SJCRH30 (cell line): ENCODE measurements at places on chromosomes 5 and 9. TPM values are rescaled to one million over a fixed set of nuclear protein-coding genes. Genes with fewer than 3 reads are reported as not detected.
A peak's percentile ranks its signal among the peaks of the same experiment; 100 is the strongest.

The TMC1 gene
- total RNA-seq: not detected in 2 replicates

The FCN1 gene
- total RNA-seq: not detected in 2 replicates

The CCL28 gene
- total RNA-seq: not detected in 2 replicates

The WHRN gene
- total RNA-seq: 2.5 and 3.1 TPM in 2 replicates

The RORB gene
- not detected in 2 replicates for total RNA-seq

The PIP5KL1 gene
- 0.20 and 0.51 TPM in 2 replicates for total RNA-seq

The CA9 gene
- total RNA-seq: 2.5 and 3.2 TPM in 2 replicates

The SEC24A gene
- 21.8 and 22.5 TPM in 2 replicates for total RNA-seq

GRCh38 chr5:166899343-166899742 lies 1392.1 kb upstream of the WWC1 start:
- H3K4me1 ChIP-seq: no peaks in the 10 kb centered on the region
- no peaks in the 10 kb centered on the region for H3K36me3 ChIP-seq
- no peaks in the 10 kb centered on the region; the same call in 1 of the 2 replicates for H3K27me3 ChIP-seq
- H3K27ac ChIP-seq: no peak overlapping the region

DNA sequence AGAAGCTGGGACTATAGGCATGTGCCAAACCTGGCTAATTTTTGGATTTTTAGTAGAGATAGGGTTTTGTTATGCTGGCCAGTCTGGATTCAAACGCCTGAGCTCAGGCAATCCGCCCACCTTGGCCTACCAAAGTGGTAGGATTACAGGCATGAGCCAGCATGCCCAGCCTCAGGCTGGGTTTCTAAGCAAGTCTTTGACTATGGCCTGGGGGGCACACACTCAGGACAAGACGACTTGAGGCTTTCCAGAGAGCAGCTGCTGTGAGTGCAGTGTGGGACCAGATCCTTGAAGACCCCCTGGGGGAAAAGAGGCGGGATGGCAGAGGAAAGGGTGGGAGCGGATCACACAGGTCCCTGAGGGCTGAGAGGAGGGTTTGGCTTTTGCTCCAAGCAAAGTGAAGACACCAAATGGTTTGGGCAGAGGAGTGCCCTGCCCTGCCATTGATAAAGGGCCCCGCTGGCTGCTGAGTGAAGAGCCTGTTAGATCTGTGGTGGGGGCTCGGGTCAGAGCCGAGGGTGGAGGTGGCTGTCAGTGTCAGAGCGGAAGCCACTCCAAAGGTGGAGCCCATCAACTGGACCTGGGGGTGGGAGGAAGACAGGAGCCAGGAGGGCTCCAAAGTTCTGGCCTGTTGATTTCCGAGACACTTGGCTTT lies 46.8 kb upstream of the FUBP3 start:
- no peak for DNase-seq
- H3K27me3 ChIP-seq: no peaks in the 10 kb centered on the region; the same call in 1 of the 2 replicates
- no peak overlapping the region for H3K4me3 ChIP-seq
- H3K27ac ChIP-seq: no peak overlapping the region
- no peaks in the 10 kb centered on the region for H3K36me3 ChIP-seq
- peaks cover 12% of the 10 kb centered on the region for H3K4me1 ChIP-seq

GRCh38 chr5:142925795-142926194 lies 155.6 kb downstream of the ARHGAP26 start:
- H3K27ac ChIP-seq: no peak overlapping the region
- no peaks in the 10 kb centered on the region for H3K36me3 ChIP-seq
- H3K4me1 ChIP-seq: no peaks in the 10 kb centered on the region
- DNase-seq: no peak
- H3K27me3 ChIP-seq: no peaks in the 10 kb centered on the region

DNA sequence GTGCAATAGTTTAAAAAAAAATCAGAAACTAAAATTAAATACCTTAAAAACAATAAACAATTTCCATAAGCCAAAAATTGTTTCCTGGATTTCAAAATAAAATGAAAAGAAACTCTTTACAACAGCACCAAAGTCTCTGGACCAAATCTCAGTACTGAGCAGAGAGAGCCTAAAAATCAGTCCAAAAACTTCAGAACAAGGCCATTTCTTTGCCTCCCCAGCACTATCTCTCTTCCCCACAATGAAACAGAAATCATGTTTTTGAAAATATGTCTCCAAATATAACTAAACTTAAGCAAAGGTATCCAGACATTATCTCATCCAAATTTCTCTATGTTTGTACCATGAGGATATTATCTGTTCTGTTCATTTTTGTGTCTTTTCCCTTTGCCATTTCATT lies 1.0 kb downstream of the FREM1 start:
- H3K36me3 ChIP-seq: no peaks in the 10 kb centered on the region
- H3K27me3 ChIP-seq: no peaks in the 10 kb centered on the region
- H3K27ac ChIP-seq: peak overlapping the region; percentile 2; the same call in 1 of the 2 replicates
- H3K4me3 ChIP-seq: peak overlapping the region; percentile 47
- H3K4me1 ChIP-seq: peaks cover 27% of the 10 kb centered on the region; the same call in 1 of the 2 replicates

DNA sequence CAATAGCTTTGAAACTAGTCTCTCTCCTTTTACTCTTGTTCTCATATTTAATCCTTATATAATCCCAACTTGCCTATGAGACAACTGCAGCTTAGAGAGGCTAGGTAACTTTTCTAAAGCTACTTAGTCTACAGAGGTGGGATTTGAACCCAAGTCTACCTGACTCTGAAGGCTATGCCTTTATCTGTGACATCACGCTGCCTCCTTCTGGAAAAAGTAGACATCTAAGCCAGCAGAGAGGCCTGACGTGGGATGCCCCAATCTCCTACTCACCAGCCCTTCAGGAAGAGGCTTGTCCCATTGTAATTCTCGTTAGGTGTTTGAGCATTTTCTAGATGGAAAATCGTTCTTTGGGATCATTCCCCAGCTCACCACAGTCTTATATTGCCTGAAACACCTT lies 167.5 kb downstream of the HSPA4 start:
- DNase-seq: no peak
- H3K4me1 ChIP-seq: no peaks in the 10 kb centered on the region
- H3K4me3 ChIP-seq: no peak overlapping the region
- H3K27ac ChIP-seq: no peak overlapping the region
- no peaks in the 10 kb centered on the region for H3K27me3 ChIP-seq

GRCh38 chr9:34684145-34684544 lies 6.9 kb downstream of the CCL19 start:
- no peaks in the 10 kb centered on the region for H3K27me3 ChIP-seq
- no peaks in the 10 kb centered on the region for H3K36me3 ChIP-seq
- DNase-seq: no peak
- no peak overlapping the region for H3K4me3 ChIP-seq

DNA sequence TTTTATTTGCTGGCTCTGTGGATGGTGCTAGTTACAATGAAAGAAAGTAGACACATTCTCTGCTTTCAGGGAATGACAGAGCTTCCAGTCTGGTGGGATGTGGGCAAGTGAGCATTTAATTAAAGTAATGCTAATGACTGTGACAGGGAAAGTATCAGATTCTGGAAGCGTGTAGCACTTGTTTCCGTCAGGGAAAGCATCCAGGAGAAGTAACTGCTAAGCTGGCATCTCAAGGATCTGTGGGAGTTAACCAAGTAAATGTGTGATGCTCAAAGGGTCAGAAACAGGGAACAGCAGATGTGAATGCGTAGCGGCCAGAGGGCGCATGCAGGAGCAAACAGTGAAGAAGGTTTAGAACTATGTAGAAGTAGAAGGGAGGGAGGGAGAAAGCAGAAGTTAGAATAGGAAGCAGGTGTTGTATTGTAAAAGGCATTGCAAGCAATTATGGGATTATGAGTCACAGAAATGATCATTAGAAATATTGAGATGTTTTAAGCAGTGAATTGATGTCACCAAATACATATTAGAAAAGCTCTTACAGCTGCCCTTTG lies 12.2 kb downstream of the KLHL9 start:
- no peaks in the 10 kb centered on the region for H3K36me3 ChIP-seq
- no peak for DNase-seq
- H3K4me1 ChIP-seq: no peaks in the 10 kb centered on the region
- H3K27ac ChIP-seq: no peak overlapping the region

GRCh38 chr9:20729523-20729922 lies 45.5 kb downstream of the FOCAD start:
- H3K4me3 ChIP-seq: no peak overlapping the region
- H3K27ac ChIP-seq: no peak overlapping the region
- H3K36me3 ChIP-seq: no peaks in the 10 kb centered on the region
- DNase-seq: no peak
- H3K4me1 ChIP-seq: peaks cover 11% of the 10 kb centered on the region

DNA sequence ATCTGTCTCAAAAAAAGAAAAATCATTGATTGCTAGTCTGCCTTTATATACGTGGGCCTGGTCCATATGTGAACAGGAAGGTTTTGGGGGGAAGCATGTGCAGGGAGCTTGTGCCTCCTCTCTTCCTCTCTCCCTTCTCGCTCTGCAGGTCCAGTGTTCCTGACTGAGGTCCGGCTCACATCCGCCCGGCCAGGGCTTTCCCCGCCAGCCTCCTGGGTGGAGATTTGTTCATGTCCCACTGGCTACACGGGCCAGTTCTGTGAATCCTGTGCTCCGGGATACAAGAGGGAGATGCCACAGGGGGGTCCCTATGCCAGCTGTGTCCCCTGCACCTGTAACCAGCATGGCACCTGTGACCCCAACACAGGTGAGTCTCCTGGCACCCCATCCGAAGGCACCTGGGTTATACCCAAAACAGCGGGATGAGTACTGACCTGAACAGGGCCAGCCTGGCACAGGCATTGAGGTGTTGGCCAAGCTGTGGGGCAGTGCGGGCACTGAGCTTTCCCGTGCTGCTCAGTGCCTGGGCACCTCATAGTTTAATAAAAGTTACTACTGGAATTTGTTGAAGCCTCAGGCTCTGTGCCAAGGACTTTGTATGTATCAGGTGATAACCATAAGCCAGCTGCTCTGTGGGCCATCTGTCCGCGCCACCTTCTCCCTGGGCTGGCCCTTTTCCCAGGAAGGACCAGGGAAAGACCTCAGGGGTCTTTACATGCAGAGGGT lies 39.4 kb upstream of the AIF1L start:
- H3K4me3 ChIP-seq: no peak overlapping the region
- H3K36me3 ChIP-seq: no peaks in the 10 kb centered on the region
- no peaks in the 10 kb centered on the region for H3K4me1 ChIP-seq

- no peak for DNase-seq
- H3K4me3 ChIP-seq: no peak overlapping the region
- H3K27ac ChIP-seq: no peak overlapping the region
- H3K4me1 ChIP-seq: no peaks in the 10 kb centered on the region
- no peaks in the 10 kb centered on the region for H3K27me3 ChIP-seq
- peaks cover 8% of the 10 kb centered on the region; the same call in 1 of the 2 replicates for H3K36me3 ChIP-seq
Measured at GRCh38 chr5:1823381-1824034, 22.3 kb downstream of the NDUFS6 start.

GRCh38 chr9:96140296-96141127 lies 161.5 kb downstream of the HSD17B3 start:
- H3K4me1 ChIP-seq: peaks cover 33% of the 10 kb centered on the region
- DNase-seq: peak; percentile 84
- peak overlapping the region; percentile 86 for H3K27ac ChIP-seq

DNA sequence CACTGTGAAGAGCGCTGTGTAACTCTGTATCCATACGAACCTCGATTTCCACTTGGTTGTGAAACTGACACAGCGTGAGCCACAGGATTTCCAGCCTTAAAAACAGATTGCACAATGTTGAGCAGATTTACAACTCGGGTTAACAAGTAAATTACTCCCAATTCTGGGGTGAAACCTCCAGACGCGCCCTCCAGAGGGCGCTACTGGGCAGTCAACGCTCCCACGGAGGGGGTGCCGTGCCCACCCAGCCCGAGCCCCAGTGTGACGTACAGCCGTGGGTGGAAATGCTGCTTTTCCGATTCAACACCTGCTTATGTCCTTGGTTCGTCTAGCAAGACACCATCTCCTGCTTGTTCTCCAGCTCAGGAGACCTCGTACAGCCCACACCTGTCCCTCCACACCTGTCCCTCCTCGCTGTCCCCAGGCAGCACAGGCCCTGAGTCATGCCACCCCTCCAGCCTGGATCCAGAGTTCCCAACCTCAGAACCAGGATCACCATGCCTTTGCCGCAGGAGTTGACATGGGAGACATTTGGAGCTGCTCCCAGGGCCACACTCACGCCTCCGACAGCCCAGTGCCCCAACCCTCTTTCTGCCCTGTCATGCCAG lies 34.4 kb upstream of the SLC6A3 start:
- H3K4me3 ChIP-seq: no peak overlapping the region
- H3K4me1 ChIP-seq: no peaks in the 10 kb centered on the region
- no peaks in the 10 kb centered on the region for H3K36me3 ChIP-seq

GRCh38 chr5:14223372-14223771 lies 80.2 kb downstream of the TRIO start:
- no peaks in the 10 kb centered on the region for H3K27me3 ChIP-seq
- H3K27ac ChIP-seq: no peak overlapping the region
- DNase-seq: no peak

- no peaks in the 10 kb centered on the region for H3K27me3 ChIP-seq
- DNase-seq: no peak
- no peak overlapping the region for H3K4me3 ChIP-seq
Measured at GRCh38 chr9:71760901-71761300, 7.4 kb downstream of the CEMIP2 start.

DNA sequence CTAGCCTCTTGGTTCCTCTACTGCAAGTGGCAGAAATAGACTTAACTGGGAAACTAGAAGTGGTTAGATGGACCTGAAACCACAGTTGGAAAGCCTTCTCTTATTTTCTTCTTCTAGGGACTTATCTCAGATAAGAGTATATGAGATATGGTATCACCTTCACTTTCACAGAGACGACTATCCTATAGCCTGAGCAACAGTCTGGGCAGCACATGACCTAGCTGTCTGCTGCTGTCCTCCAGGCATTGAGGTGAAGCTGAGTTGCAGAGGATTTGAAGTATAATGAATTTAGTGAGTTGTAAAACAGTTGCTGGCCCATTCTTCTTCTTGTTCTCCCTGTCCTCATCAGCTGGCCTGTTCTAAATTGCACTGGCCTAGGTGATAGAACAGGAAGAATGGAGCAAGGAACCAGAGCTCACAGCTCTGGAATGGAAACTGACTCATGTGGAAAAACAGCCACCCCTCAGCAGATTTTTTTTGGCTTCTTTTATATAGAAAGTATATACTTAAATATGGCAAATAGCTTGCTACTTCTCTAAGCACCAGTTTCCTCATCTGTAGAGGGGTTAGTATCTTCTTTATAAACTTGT lies 27.8 kb downstream of the RECK start:
- no peaks in the 10 kb centered on the region for H3K27me3 ChIP-seq
- no peak overlapping the region for H3K27ac ChIP-seq
- no peak overlapping the region for H3K4me3 ChIP-seq
- DNase-seq: no peak

- H3K27me3 ChIP-seq: no peaks in the 10 kb centered on the region
- no peak for DNase-seq
- H3K4me1 ChIP-seq: peaks cover 17% of the 10 kb centered on the region
- no peaks in the 10 kb centered on the region for H3K36me3 ChIP-seq
Measured at GRCh38 chr5:40623480-40624420, 56.0 kb upstream of the PTGER4 start.
